ENCODE measurements at places on chromosomes 11 and 22.

DNA sequence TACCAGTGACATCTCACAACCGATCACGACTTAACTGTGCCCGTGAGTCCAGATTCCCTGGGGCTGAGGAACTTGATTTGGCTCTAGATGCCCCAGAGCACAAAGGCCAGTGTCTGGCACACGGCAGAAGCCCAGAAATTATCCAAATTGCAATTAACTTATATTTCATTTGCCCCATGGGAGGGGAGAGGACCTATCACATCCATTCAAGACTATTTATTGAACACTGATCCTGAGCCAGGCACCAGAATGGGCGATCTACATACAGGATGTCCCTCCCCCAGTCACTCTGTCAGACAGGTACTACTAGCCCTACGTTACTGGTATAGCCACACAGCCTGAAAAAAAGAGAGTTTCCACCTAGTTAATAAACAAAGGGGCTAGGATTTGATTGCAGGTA is 5.1 kb downstream of the DNAL4 start:
- no peak for DNase-seq

DNA sequence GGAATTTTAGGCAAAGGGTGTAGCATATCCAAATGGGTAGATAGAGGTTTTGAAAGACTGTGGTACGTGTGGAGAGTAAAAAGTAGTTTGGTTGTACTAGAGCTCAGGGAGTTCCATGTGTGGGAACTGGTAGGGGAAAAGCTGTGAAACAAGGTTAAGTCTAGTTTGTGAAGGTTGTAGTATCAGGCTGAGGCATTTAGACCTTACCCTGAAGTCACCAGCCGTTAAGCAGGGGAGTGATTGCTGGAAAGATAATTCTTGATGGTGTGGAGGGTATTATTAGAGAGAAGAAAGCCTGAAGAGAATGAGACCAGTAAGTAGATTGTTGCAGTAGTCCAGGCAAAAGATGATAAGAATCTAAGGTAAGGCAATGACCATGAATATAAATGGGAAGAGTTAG is 68.0 kb downstream of the RNF169 start:
- no peak for DNase-seq

DNA sequence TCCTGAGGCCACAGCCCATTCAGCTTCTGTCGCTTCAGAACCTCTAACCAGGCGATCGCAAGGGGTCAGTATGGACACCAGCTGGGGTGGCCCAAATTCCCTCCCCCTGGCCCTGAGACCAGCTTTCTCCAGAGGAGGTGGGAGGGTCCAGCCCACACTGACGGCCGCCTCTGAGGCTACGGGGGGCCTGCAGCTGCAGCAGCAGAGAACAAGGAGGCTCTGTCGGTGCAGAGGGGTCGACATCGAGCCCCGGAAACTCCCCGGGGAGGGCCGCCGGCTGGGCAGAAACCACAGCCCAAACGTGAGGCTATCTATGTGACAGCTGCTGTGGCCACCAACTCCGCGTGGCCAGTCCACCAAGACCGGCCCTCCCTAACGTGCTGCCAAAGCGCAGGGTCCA is 40.8 kb downstream of the ELFN2 start:
- no peak for DNase-seq

DNA sequence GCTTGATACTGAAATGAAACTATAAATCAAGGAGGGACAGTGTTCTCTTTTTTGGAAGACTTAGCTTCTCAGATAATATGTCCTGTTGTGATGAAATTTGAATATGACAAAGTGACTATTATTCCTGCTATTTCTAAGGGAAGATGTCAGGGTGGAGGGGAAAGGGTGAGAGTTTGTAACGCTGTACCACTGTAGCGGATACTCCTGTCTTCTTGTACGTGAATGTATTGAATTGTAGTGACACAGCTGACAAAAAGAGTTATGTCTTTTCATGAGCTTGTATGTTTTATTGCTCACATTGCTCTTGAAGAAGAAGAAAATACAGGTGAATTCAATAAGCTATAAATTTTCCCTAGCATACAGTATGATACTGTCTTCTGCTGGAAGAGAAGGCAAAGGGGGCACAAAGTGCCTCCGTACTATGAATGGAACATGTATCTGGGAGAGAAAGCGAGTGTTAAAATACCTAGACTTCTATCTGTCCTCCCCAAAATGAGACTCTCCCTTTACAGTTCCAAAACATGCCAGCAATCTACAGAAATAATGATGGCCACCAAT is 538.5 kb upstream of the LRRC4C start:
- no peak for DNase-seq
